ENCODE measurements at places on chromosomes 1 and 21. TPM values are rescaled to one million over a fixed set of nuclear protein-coding genes. Genes with fewer than 3 reads are reported as not detected.

FCRL1 gene
- not detected for polyA plus RNA-seq

TACSTD2 gene
- polyA plus RNA-seq: not detected

STIL gene
- polyA plus RNA-seq: 7.9 TPM

OR2AK2 gene
- polyA plus RNA-seq: not detected

FCRL3 gene
- not detected for polyA plus RNA-seq

- DNase-seq: peak; percentile 45
Measured at GRCh38 chr1:234989019-234989418, 139.6 kb downstream of the TOMM20 start.

DNA sequence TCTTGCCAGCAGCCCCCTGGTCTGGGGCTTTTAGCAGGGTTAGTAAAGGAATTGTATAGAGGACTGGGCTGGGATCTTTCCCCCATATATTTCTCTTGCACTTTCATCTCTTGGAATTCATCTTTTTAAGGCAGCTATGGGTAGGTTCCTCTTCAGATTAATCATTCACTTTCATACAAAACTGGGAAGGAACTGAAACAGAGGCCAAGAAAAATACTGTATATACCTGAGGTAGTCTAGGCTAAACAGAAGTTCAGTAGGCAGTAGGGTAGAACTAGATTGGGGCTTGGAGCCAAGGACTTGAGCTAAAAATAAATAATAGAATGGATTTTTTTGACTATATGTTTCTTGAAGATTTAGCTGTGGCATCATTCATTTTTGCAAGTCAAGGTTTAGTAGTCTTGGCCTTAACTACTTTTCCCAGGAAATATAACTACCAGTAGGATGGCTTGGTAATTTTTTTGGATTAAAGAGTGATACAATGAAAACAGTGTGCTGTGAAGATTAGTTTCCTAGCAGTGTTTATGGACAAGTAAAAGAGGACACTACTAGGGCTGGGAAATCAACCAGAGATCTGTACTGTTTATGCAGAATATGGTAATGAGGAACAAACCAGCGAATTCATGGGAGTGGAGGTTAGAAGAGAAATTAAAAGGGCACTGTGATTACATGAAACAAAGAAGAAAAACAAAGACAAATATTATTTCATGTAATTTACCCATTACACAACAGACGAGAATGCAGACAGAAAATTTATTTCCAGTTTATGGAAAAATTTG is 50.9 kb upstream of the PTGS2 start:
- DNase-seq: no peak

DNA sequence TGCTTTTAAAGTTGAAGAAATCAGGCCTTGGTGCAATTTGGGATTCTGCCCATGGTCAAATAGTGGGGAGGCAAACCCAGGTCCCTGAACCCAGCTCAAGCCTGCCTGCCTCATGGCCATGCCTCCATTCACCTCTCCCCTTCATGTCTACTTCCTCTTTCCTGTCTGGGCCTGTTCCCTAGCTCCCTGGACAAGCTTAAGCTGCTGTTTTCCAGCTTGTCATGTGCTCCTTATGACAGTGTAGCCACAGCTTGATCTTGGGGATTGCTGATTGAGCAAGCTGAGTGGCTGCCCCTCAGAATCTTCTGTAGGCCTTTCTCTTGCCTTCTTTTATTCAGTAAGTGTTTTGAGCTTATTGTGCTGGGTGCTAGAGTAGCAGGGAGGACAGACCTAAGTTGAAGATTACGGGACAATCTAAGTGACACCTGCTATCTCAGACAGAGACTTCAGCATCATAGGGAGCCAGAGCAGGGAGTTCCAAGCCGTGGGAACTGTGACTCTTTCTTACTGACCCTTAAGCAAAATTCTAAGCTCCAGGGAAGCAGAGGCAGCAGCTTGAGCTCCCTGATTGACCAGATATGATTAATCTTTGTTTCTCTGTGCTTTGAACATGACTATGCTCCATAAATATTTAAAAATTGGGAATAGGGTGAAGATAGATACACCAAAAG is 520 bp upstream of the MR1 start:
- DNase-seq: no peak

GRCh38 chr21:39620856-39621255 is 8.1 kb downstream of the B3GALT5 start:
- DNase-seq: no peak

GRCh38 chr1:67700692-67701410 is 15.8 kb downstream of the GADD45A start:
- peak; percentile 98 for DNase-seq

- DNase-seq: peak; percentile 51
Measured at GRCh38 chr1:204726478-204726877, 40.9 kb upstream of the LRRN2 start.

Measured in HepG2 (cell line).